ENCODE measurements at places on chromosomes 7 and 10.

GRCh38 chr7:40717242-40717641 lies 582.4 kb downstream of the SUGCT start:
- DNase-seq = peak; percentile 17

DNA sequence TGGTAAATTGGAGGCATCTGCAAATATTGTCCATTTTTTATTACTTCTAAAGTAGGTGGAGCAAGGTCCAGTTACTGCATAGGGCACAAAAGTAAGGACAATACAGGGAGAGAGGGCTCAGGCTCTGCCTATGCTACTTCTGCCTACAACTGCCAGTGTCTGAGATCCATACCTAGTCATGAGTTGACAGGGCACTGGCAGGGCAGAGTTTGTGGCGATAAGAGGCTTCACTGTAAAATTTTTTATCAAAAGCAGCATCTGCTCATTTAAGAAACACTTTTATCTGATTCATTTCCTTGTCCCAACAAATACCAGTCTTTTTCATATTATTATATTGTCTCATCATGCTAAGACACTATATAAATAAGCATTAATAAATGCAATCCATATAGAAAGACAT lies 178.0 kb downstream of the LRRN3 start:
- no peak for DNase-seq

- peak; percentile 49 for DNase-seq
Measured at GRCh38 chr10:18214691-18215563, 74.7 kb downstream of the CACNB2 start.

- DNase-seq = peak; percentile 47
Measured at GRCh38 chr7:30596014-30596641, 1.4 kb downstream of the GARS1 start.

DNA sequence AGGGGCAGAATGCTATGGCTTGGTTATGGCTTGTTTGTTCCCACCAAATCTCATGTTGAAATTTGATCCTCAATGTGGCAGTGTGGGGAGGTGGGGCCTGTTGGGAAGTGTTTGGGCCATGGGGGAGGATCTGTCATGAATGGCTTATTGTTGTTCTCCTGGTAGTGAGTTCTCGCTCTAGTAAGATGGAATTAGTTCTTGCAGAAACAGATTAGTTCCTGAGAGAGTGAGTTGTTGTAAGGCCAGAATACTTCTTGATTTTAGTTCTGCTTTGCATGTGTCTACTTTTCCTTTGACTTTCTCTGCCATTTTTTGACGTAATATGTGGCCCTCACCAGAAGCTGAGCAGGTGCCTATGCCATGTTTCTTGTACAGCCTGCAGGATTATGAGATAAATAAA lies 188.2 kb downstream of the KIF20B start:
- DNase-seq = no peak

- no peak for DNase-seq
Measured at GRCh38 chr10:251982-252582, 116.8 kb downstream of the ZMYND11 start.

DNA sequence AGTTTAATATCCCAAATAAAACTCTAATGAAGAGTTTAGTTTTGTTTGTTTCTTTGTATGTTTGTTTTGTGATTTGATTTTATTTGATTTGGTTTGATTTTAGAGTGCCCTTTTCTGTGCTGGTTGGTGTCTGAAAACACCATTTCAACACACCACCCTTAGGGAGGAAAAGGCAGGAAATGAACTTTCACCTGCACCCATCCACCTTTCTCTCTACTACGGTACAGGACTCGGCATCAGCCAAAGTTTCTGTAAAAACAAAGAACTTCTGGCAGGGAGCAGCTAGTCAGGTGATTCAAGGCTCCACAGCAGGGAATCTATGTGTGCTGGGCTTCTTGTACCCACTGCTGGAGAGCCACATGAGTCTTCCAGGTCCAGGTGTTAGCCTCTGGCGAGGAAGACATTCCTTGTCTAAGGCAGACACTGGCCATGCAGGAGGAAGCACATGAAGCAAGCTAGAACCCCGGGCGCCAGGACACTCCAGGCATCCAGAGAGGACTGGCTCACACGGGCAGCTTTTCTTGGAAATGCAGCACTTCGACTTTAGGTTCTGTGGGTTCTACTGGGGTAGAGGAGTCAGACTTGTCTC lies 22.1 kb upstream of the STK17A start:
- no peak for DNase-seq

GRCh38 chr10:131274133-131274880 lies 37.2 kb downstream of the TCERG1L start:
- no peak for DNase-seq

- no peak for DNase-seq
Measured at GRCh38 chr10:132254841-132255240, 52.9 kb downstream of the STK32C start.

DNA sequence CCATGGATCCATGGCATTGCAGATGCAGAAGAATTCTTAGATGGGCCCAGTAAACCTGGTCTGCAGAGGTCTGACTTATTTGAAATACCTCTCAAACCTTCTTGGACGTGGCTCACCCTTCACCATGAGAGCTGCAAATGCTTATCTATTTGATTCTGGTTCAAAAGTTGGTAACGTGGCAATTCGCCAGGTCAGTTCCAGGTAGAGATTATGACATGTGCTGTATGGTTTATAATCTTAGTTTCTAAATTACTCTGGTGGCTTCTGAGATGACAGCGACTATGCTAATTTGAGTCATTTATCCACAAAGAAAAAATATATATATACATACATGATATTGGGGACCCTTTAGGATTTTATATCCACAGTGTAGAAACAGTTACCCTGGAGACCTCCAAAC lies 68.8 kb downstream of the NRP1 start:
- DNase-seq = no peak

DNA sequence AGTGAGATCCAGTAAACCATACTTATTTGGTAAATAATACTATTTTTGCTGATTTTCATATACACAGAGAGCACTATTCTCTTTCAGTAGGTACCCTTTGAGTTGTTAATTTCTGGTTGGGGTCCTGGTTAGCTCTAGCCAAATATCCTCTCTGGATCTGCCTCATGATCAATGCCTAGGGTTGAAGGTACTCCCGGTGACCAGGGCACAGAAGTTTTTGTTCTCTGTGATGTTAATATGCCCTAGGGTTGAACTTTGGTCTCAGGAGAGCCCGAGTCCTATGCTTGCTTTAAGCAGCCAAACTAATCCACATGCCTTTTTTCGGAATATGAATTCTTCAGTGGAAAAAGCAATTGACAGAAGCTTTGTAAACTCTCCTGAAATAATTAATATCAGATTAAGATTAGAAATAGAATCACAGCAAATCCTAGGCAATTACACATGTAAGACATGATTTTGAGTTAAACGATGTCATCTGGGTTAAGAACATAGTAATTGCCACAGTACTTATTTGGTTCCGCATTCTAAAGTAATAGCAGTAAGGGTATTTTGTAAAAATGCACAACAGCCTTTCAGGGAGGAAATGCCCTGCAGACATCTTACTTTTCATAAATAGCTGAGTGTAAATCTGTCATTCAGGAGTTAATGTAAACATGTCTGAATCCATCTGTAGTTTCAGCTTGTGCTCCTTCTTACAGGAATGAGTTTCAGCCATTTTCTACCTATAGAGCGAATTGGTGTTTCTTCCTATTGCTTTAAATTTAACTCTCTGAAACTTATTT lies 10.1 kb downstream of the CHN2 start:
- DNase-seq = no peak

DNA sequence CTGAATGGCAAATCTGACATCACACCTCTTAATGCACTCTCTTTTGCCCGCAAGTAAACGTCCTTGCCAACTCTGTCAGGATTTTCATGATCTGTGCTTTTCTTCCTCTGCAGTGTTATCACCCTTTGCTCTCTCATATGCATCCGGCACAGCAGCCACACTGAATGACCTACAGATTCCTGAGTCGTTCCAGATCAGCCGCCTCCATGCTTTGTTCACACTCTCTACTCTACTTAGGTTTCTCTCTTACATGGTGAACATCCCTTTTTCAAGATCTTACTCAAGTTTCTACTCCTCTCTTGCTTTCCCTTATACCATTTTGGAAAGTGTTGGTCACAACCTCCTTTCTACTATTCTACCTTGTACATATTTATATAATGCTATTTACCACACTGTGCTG lies 127.7 kb upstream of the AOAH start:
- DNase-seq = no peak

DNA sequence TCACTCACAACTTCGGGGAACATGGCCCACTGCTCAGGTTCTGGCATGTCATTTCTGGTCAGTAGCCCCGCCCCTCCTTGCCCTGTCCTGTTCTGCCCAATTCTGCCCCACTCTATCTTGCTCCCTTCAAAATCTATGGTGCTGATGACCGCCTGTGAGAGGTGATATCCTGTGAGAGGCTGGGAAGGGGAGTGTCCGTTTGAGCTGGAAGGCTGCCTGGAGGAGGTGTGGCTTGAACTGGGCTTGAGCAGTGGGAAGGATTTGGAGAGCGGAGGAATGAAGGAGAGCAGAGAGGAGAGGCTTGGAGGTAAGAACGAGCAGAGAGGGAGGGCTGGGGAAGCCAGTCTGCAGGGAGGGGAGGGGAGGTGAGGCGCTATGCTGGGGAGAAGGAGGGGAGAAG lies 145.3 kb downstream of the RPS24 start:
- DNase-seq = peak; percentile 64

DNA sequence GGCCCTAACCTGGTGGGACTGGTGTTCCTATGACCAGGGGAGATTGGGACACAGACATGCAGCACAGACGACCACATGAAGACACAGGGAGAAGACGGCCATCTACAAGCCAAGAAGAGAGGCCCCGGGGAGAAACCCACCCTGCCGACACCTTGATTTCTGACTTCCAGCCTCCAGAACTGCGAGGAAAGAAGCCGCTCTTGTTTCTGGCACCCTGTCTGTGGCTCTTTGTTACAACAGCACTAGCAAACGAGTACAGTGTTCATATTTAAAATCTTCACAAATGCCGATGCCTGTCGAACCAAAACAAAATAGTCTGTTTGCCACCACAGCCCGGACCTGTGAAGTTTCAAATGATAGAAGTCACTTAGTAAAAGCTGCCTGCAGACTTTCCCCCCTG lies 132.3 kb downstream of the ACTR3B start:
- DNase-seq = no peak

DNA sequence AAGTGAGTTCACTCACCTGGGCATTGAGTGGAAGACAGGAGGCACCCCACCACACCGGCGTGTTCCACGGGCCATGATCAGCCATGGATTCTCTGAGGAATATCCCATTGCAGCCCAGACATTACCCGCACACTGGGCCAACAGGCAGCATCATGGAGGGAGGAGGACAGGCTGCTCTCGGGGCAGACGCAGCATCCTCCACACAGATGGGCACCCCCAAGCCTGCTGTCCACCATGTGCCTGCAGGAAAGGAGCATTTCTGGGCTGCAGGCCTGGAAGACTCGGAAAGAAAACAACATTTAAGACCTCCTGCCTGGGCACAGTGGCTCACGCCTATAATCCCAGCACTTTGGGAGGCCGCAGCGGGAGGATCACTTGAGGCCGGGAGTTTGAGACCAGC lies 71.0 kb upstream of the SH2B2 start:
- DNase-seq = no peak

DNA sequence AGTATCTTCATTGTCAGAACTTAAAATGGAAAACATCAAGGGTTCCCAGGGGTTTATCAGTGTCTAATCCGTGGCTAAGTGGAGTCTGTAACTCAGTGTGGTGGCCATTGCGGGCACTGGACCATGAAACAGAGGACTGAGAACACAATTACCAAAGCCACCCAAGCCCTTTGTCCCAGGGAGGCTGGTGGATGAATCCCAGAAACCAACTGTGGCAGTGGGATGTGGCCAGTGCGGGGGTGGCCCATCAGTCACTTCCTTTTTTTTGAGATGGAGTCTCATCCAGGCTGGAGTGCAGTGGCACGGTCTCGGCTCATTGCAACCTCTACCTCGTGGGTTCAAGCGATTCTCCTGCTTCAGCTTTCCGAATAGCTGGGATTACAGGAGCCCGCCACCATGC lies 61.8 kb downstream of the TACC2 start:
- no peak for DNase-seq

GRCh38 chr7:28572321-28573058 lies 160.2 kb downstream of the CREB5 start:
- no peak for DNase-seq

- no peak for DNase-seq
Measured at GRCh38 chr7:29611941-29612544, 48.4 kb downstream of the PRR15 start.

DNA sequence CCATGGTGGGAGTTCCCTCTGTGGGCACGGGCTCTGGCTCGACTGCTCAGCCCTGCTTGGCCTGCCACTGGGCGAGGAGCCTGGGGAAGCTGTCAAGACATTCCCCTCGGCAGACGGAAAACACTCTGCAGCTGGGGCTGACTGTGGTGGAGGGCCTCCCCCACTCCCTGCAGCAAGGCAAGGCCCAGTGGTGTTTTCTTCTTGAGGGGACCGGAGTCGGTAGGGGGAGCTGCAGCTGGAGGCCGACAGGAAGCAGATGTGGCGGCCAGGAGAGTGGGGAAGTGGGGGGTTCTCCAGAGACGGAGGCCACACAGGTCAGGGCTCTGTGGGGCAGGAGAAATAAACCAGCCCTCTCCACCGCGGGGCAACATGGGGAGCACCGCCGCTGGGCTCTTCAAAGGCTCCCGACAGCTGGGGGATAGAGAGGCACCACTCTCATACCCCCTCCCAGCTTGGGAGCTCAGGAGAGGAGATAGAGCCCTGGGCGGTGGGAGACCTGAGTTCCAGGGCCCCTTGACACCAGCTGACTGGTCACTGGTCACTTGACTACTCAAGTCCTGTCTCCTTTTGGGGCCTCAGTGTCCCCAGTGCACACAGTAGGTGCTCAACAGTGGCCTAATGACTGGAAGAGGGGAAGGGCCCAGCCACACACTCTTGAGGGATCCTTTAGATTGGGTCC lies 43.4 kb downstream of the PPIF start:
- DNase-seq = no peak

- DNase-seq = peak; percentile 89
Measured at GRCh38 chr10:101839416-101840063, 4.1 kb downstream of the KCNIP2 start.

- DNase-seq = peak; percentile 12
Measured at GRCh38 chr10:22821501-22821900, 106.4 kb upstream of the ARMC3 start.

DNA sequence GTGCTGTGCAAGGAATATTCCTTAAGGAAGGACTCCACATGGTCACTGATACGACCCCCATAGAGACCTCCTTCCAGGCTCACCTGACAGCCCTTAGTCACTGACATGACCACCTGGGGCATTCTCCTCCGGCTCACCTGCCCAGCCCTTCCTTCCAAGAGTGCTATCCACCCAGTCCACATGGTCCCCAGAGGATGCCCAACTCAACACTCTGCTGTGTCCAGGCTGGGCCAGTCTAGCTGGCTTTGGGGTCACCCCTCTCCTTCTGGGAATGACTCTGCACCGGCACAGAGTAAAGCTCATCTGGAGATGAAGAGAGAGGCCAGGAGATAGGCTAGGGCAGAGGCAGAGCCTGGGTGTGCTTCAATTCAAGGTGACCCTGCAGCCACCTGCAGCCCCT lies 300.8 kb downstream of the TNS3 start:
- DNase-seq = no peak
